Brain (organoid and tissue), 16 donors: ENCODE measurements at places on chromosomes 13 and 19. TPM values are rescaled to one million over a fixed set of nuclear protein-coding genes. Genes with fewer than 3 reads are reported as not detected.

SIGLEC12 gene
- polyA plus RNA-seq = 0.51 TPM

SYDE1 gene
- 3.9 TPM for polyA plus RNA-seq

TRAPPC6A gene
- 69.4 TPM for polyA plus RNA-seq

FXYD3 gene
- polyA plus RNA-seq = 0.78 TPM

SPRY2 gene
- polyA plus RNA-seq = 19.5 TPM

HNRNPA1L2 gene
- 5.1 TPM for polyA plus RNA-seq

MEX3D gene
- 44.2 TPM for polyA plus RNA-seq

GFY gene
- polyA plus RNA-seq = 0.97 TPM

KASH5 gene
- not detected for polyA plus RNA-seq

CEACAM4 gene
- polyA plus RNA-seq = not detected

FPR1 gene
- polyA plus RNA-seq = 3.1 TPM

TEX29 gene
- polyA plus RNA-seq = 1.6 TPM
